ENCODE measurements at places on chromosomes 13 and 19. TPM values are rescaled to one million over a fixed set of nuclear protein-coding genes. Genes with fewer than 3 reads are reported as not detected.

Gene PLK5
- not detected for total RNA-seq

DNA sequence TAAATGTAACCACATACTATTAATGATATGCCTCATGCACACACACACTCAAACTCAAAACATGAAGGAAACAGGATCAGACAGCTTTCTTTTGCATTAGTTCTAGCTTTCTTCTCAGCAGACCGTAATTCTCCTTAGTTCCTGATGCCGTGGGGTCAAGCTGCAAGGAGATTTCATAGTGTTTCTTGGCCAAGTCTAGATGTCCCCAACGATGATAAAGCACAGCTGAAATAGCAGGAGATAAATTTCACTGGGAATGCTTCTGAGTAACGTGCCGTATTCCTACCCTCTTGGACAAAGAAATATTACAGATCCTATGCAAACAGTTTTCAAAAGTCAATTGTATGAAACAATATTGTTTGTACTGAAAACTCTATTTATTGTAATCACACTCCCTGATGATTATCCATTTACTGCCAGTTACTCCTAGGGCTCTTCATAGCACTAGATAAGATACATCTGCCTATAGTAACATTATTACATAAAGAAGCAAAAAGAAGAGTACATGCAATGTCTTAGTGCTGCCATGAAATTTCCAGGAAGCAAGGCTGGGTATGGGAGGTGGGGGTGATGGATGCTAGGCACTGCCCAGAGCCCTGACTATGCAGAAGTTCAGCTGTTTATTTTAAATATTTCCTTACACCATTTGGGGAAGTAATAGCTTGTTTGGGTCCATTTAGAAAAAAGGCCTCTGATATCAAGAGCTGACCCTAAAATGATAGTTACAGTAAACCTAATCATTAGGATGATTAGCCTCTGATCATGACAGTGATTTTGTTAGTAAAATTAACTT lies 16.5 kb upstream of the GGACT start:
- H3K27me3 ChIP-seq = no peaks in the 10 kb centered on the region
- no peak overlapping the region for H3K4me3 ChIP-seq
- no peak overlapping the region for H3K27ac ChIP-seq
- DNase-seq = no peak
- peaks cover 17% of the 10 kb centered on the region for H3K4me1 ChIP-seq

GRCh38 chr19:4966591-4966990 lies 2.3 kb upstream of the KDM4B start:
- H3K36me3 ChIP-seq = peaks cover 20% of the 10 kb centered on the region
- no peak overlapping the region for H3K4me3 ChIP-seq
- no peak for DNase-seq
- H3K4me1 ChIP-seq = peaks cover 16% of the 10 kb centered on the region
- no peak overlapping the region for H3K27ac ChIP-seq

Gene SIGLEC10
- total RNA-seq = 0.58 TPM

Gene CABP5
- total RNA-seq = not detected

GRCh38 chr19:1064661-1065605 lies 2.0 kb upstream of the ARHGAP45 start:
- H3K4me3 ChIP-seq = no peak overlapping the region
- peaks cover 80% of the 10 kb centered on the region for H3K4me1 ChIP-seq
- no peaks in the 10 kb centered on the region for H3K27me3 ChIP-seq

Gene WDR62
- total RNA-seq = 32.8 TPM

- no peaks in the 10 kb centered on the region for H3K27me3 ChIP-seq
- DNase-seq = no peak
- no peaks in the 10 kb centered on the region for H3K4me1 ChIP-seq
- no peak overlapping the region for H3K27ac ChIP-seq
- no peak overlapping the region for H3K4me3 ChIP-seq
These were observed 21.1 kb downstream of the GTF2F2 start for GRCh38 chr13:45141369-45141768.

- H3K36me3 ChIP-seq = no peaks in the 10 kb centered on the region
- H3K27me3 ChIP-seq = no peaks in the 10 kb centered on the region
- H3K27ac ChIP-seq = no peak overlapping the region
These were observed 94.7 kb upstream of the PRR20A start for GRCh38 chr13:57045826-57046546.

Gene PRSS57
- total RNA-seq = 2.0 TPM

DNA sequence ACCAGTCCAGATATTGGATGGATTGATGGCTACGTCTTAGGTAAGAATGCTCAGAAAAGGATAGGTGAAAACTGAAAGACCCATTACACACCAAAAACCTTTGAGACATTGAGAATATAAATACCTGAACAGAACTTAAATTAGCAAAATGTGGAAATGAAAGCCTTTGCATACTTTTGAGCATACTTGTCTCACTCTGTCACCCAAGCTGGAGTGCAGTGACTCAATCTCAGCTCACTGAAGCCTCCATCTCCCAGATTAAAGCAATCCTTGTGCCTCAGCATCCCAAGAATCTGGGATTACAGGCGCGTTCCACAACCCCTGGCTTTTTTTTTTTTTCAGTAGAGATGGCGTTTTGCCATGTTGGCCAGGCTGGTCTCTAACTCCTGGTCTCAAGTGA lies 695.3 kb downstream of the DACH1 start:
- H3K4me1 ChIP-seq = no peaks in the 10 kb centered on the region
- no peaks in the 10 kb centered on the region for H3K36me3 ChIP-seq
- DNase-seq = no peak
- no peak overlapping the region for H3K27ac ChIP-seq

Gene DAPK3
- 39.2 TPM for total RNA-seq

Gene ZNF763
- 0.22 TPM for total RNA-seq

GRCh38 chr19:15304140-15304705 lies 28.1 kb downstream of the BRD4 start:
- H3K27me3 ChIP-seq = no peaks in the 10 kb centered on the region
- no peak overlapping the region for H3K4me3 ChIP-seq
- H3K36me3 ChIP-seq = peaks cover 13% of the 10 kb centered on the region
- H3K27ac ChIP-seq = peak overlapping the region; percentile 35

DNA sequence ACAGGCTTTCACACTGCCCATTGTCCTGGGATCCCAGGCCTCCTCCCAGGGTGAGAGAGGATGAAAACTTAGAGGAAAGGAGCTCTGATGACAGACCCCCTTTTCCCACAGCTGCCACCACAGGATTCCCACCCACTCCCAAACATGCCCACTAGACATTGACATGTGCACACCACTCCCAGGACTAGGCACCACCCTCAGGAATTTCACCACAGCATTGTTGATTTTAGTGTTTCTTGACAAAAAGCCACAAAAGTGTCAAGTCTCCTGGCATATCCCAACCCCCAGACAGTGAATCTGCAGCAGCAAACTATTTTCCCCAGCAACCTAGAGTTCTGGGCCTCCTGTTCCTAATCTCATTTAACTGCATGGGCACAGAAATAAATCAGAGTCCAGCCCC lies 10.1 kb downstream of the ZNF714 start:
- H3K36me3 ChIP-seq = peaks cover 41% of the 10 kb centered on the region
- no peak overlapping the region for H3K27ac ChIP-seq
- DNase-seq = no peak
- H3K27me3 ChIP-seq = no peaks in the 10 kb centered on the region
- no peaks in the 10 kb centered on the region for H3K4me1 ChIP-seq

DNA sequence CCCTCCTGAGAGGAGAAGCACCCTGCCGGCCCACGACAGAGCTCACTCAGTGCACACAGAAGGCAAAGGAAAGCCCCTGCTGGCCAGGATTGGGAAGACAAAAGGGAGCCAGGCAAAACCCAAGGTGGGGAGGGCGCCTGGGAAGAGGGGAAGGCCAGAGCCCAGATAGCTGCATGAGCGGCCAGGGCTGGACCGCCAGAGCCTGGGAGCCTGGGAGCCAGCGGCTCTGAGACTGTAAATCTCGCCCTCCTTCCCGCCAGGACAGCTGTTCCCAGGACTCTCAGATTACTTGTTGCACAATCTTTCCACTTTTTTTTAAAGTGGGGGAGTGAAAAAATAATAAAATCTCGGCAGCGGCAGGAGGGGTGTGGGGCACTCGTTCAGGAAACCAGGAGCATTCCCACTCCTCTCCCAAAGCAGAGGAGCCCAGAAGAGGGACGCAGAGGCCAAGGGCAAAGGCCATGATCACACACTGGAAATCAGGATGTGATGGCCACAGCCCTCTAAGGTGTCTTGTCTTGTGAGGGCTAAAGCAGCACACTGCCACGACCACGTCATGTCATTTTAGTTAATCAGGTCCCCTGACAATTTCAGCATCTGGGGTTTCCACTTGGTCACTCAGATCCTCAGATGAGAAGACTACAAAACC lies 19.6 kb upstream of the EPHX3 start:
- H3K4me3 ChIP-seq = no peak overlapping the region
- H3K27ac ChIP-seq = no peak overlapping the region
- H3K4me1 ChIP-seq = peaks cover 11% of the 10 kb centered on the region
- H3K27me3 ChIP-seq = no peaks in the 10 kb centered on the region

Gene APLP1
- total RNA-seq = 9.9 TPM

Gene ZNF611
- 29.6 TPM for total RNA-seq
